ENCODE measurements at places on chromosomes 5 and 9.

DNA sequence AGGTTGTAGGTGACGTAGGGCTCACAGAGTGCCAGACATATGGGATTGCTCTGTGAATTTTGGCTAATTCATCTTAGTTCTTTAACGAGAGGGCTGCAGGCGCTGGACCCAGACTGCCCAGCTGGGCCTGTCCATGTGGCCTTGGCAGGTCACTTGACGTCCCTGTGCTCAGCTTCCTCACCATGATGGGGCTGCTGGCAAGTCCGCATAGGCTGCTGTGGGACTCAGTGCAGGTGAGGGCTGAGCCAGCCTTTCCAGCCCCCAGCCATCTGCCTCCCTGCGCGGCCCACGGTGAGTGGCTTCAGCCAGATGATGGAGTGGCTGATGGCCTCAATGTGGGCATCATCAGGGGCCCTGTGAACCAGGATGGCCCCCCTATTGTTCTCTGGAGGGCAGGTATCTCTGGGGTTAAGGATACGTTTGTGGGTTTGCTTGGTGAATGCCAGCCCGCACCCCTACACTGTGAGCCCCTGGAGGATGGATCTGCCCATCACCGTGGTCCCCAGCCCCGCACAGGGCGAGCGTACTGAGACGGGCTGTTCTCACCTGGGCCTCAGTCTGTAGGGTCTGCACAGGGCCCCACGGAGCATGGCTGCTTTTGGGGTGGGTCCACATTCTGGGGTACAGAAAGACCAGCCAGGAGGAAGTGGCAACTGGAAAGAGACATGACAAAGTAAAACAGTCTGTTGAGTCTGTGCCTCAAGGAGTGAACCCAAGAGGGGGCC lies 3.7 kb downstream of the CARD19 start:
- peak; percentile 33 for DNase-seq

DNA sequence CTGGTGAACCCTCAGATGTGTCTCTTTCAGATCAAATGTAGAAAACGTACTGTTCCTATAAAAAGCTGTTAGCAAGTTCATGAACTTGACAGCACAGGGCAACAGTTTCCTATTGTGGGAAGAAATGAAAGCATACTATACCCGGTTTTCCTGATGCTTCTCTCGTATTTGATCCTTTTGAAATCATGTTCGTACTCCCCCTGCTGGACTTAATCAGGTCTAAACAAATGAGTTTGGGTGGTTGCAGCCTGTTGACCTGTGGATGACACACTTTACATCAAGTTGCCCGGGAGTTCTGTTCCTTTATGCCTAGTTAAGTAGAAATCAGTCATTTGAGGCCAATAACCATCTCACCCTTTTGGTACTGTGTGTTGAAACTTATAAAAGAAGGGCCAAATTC lies 1992.3 kb downstream of the MAT2B start:
- DNase-seq: no peak

DNA sequence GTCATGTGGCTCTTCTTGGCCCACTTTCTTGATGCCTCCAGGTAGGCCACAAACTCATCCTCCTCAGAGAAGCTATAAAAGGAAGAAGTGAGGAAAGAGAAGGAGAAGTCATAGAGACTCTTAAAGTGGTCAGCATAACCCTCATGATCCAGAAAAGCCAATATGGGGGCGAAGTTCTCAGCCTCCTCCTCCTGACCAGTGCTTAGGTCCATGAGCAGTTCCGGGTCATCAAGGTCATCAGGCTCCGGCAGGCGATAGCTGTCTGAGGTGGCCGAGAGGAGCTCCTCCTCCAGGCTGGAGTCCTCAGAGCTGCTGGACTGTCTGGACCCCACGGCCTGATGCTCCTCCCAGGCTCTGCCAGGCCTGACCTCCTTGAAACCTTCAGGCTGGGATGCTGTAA lies 34.7 kb downstream of the SH3TC2 start:
- no peak for DNase-seq

DNA sequence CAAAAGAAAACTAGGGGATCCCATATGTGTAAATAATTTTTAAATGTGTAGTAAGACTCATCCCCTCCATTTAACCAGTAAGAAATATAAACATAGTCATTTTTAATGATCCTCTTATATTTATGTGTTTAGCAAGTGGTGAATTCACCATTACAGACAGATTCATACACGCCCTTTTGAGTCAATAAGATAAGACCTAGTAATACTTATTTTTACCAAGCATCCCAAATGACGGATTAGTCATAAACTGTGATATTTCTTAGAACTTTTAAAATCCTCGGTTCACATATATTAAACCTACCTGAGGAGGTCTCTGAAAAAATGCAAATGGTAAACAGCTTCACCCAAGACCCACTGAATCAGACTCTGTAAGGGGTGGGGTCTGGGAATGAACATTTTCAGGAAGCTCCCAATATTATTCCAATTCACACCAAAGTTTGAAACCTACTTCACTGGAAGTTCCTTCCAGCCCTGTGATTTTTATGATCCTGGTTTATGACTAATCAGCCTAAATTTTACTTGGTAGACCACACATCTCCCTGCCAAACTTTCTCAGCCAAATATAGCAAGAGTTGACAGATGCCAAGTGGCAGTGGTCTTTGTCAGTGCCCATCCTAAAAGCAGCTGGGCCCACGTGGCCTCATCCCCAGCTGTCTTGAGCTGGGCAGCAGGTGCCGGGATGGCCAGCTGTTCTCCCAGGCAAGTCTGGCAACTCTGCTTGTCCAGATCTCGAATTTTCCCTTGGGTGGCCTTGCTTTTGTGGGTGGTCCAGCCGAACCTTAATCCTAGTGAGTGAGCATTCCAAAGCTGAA lies 559.0 kb upstream of the RGMB start:
- DNase-seq: peak; percentile 86

DNA sequence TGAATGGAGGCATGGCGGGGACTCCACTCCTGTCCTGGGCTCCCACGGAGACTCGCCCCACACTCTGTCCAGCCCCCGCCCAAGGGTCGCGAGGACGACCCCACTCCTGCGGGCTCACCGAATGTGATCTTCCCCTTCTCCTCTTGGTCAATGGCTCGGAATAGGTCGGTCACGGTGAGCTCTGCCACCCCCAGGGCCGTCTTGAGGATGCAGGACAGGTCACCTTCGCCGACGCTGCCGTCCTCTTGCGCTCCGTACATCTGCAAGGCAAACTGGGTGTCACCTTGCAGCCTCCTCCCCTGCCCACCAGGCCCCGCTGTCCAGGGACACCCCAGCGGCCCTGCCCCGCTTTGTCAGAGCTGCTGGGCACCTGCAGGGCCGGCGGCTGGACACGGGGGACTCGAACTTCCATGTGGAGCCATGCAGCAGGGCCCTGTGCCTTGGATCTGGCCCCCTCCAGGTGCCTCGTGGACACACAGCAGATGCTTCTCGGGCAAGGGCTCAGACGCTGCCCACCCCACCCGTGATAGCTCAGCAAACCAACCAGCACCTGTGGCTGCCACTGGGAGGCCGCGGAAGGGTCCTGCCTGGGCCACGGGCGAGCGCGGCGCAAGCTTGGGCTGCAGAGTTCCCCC lies 21.5 kb upstream of the SLC6A3 start:
- peak; percentile 19 for DNase-seq

GRCh38 chr5:150595466-150596031 lies 44.9 kb upstream of the SYNPO start:
- no peak for DNase-seq

DNA sequence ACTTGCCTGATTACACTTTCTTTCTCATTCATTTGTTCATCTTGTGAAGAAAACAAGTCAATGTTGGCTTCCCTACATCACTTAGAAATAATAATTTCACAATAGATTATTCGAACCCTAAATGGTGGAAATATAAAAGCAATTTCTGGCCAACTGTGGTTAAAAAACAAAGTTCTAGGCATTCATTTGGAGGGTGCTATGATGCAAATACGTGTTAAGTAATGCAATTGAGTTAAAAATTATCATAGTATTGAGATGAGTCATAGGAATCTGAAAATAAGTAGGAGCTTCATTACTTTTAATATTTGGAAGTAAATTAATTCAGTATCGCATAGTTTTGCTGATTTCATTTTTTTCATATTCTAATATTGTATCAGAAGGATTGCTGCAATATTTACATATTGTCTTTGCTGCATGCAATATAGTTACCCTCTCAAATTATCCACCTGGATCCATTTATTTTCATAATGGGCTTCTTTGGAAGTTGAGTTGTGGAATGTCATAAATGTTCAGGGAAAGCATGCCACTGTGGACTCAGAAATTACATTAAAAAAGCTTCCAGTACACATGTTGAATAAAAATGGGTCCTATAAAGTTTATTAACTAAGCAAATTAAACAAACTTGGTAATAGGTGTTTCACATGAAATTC lies 647.7 kb upstream of the WWC1 start:
- no peak for DNase-seq

DNA sequence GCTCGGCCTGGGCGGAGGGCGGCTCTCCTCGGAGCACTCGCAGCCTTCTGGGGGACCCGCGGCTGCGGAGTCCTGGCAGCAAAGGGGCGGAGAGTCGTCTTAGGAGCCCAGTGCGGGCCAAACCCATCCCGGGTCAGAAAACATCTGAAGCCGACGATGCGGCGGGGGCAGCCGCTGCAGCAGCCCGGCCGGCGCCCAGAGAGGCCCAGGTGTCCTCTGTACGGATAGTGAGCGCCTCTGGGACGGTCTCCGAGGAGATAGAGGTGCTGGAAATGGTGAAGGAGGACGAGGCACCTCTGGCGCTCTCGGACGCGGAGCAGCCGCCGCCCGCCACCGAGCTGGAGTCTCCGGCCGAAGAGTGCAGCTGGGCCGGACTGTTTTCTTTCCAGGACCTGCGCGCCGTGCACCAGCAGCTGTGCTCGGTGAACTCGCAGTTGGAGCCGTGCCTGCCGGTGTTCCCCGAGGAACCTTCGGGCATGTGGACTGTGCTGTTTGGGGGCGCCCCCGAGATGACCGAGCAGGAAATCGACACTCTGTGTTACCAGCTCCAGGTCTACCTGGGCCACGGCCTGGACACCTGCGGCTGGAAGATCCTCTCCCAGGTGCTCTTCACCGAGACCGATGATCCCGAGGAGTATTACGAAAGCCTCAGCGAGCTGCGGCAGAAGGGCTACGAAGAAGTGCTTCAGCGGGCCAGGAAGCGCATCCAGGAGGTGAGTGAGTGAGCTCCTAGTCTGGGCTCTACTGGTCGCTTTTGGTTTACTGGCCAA lies 1.2 kb downstream of the JMY start:
- peak; percentile 50 for DNase-seq

GRCh38 chr9:114051281-114051680 lies 26.8 kb downstream of the AMBP start:
- no peak for DNase-seq

GRCh38 chr9:37002036-37002412 lies 32.0 kb downstream of the PAX5 start:
- DNase-seq: no peak

DNA sequence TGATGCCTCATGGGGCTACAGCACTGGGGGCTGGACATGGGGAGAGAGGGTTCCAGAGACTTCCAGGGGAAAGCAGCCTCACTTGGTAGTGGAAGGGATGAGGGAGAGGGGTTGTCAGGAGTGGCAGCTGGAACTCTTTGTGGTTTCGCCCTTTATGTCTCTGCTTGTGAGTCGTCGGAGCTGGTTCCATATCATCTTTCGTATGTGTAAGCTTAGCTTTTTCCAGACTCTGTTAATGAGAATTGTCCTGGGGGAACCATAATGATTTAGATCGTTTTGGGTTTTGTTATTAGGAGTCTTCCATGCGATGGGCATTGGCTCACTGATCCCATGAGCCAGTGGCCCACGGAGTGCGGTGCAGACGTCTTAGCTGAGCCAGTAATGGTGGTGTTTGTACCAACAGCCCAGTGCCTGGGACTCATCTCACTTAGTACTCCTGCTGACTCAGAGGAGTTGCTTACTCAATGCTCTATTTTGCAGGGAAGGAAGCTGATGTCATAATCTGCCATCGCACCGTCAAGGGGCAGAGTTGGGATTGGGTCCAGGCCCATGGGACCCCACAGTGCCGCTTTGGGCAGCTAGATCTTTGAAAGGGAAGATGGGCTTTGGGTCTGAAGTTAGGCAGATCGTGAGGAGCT lies 48.5 kb downstream of the NEK6 start:
- no peak for DNase-seq

DNA sequence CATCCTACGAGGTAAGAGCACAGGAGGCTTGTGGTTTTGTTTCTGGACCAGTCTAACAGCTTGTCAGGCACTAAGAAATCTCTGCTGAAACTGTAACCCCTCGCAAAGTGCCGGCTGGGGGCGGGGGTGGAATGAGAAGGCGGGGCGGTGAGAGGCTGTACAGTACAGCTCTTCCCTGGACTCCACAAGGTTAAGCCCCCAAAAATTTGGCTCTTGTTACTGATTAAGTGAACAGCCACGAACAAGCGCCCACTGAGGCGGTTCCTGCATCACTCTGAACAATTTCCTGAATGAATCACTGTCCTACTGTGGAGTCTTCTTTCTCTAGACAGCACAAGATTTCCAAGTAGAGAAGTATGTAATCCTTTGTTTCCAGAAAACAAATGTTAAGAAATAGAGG lies 6.8 kb downstream of the FBP2 start:
- no peak for DNase-seq

Data from left hindlimb (tissue), 1 donor.